ENCODE measurements at places on chromosomes 3 and 15.

DNA sequence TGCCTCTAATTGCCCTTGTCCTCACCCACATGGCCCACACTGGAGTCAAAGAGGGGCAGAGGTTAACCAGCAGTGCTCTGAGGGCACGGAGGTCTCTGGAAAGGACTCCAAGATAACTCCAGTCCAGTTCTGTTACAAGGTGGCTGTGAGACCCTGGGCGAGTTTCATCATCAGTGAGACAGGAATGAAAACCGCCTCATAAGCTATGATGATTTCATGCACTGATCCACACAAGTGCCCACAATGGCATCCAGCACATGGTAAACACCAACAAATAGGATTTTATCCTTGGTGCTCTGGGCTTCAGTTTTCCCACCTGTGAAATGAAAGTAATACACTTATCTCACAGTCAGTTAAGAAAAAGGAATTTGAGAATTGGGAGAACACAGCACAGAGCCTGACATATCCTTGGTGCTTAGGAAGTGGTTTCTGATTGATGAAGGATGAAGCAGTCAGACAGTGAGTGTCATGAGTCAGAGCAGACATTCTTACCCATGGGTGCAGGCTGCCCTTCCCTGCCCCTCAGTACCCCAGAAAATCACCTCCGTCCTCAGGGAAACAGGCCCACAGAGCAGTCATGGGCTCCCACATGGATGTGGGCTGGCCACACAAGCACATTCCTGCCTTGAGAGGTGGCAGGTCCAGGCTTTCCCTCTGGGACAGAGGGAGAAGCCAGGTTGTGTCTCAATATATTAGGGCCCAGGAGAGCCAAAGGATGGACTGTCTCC, 48.4 kb downstream of the DAPK2 start:
- no peak for DNase-seq

DNA sequence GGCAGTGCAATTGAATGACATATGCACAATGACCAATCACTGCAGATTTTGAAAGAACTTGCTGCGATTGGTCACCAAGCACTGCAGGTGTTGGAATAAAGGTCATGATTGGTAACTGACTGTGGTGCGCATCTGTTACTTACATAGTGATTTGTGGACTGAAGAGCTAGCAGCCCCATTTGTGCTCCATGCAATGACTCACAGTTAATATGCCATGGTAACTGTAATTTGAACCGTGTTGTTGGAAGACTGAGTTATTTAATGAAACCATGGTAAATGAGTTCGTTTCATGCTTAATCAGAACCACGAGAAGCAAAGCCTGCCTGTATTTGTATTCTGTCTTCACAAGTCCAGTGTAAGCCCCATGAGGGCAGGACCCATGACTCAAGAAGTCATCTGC, 220.5 kb downstream of the TJP1 start:
- no peak for DNase-seq

DNA sequence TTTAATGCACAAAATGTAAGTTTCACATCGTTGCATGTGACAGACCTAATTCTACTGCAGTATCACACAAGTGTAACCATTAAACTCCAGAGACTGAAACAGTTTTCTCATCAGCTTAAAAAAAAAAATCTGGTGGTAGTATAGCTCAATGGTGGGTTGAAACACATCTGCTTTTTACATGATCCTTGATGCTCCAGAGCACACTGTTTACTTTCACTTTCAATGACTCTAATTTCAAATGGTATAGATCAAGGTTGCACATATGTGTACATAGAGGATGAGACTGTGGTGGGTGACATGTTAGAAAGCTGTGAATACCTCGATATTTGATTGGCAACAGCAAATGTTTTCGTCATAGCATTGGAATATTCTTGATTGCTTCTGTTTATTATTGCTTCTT, 22.4 kb downstream of the MCTP2 start:
- DNase-seq: no peak

DNA sequence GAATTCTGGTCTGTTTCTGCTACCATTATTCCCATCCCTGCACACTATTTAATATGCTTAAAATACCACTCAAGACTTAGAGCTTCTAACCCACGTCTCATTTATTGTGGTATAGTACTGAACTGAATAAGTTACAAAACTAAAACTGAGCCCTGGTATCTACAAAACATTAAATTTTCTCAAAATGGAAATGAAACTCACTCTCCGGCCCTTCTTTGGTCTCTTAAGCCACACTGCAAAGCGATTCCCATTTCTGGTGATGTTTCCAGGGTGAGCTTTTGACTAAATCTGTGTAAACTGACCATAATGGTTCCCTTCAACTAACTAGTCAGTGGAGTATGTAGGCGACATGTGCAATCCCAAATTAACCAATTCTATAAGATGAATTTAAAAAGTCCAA, 18.6 kb downstream of the KPNA4 start:
- no peak for DNase-seq

GRCh38 chr3:129738172-129738571, 131.7 kb upstream of the PLXND1 start:
- no peak for DNase-seq

- DNase-seq: no peak
These were observed 121.9 kb downstream of the ATP10A start for GRCh38 chr15:25741256-25741580.

DNA sequence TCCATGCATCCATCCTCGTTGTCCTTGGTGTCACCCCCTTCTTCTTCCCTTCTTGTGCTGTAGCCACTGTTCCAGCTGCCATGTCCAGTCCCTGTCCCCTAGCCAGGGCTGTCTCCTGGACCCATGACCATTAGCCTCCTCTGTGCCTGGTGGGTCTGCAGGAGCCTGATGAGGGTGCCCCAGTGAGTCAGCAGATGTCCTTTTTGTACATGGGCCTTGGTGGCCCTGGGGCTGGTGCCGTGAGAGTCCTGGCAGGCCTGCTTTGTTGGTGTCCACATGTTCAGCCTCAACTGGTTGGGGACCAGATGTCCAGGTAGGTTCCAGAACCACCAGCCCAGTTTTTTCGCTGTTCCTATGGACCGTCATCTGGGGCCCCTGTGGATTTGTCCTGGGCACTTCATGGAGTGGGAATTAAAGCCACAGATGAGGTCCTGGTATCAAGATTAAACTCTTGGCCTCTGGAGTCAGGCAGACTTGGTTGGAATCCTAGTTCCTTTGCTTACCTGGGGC, 66.1 kb downstream of the FBLN2 start:
- no peak for DNase-seq
